ENCODE measurements at places on chromosomes 6 and 20.

DNA sequence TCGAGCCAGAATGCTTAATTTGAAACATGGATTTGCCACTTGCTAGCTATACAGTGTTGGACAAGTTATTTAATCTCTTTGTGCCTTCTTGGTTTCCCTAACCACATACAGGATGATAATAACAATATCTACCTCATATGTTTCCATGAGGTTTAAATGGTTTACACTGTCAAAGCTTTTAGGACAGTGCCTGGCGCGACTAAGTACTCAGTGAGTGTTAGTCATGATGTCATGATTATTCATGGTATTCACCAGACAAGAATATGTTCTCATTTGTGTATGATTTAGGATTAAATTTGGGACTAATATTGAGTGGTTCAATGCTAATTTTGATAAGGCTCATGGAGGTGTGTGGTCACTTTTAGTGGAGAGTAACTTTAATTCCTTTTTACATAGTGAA, 167.4 kb downstream of the EYA4 start:
- no peak for DNase-seq

DNA sequence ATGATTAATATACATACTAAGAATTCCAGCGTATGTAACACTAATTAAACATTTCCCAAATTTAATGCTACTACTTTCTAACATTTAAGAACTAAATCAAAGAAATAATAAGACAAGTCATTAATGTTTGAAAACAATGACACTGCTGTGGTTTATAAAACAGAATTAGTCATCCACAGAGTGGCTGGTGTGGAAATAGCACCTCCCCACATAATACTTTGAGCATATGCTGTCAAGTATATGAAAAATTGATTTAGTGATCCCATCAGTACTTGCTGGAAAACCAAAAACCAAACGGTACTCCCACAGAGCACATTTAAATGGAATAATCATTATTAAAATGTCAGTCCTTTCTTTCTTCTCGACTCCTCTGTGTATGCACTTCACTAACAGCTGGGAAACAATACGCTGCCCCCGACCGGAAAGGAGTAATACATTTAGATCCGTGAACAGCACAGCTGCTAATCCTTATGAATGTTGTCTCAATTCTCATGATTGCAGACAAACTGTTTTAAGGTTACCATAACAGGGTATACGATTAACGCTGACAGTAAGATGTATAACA, 78.4 kb downstream of the PREP start:
- DNase-seq = no peak

- DNase-seq = no peak
Observed at GRCh38 chr6:169789146-169789943, 37.9 kb downstream of the ERMARD start.

- no peak for DNase-seq
Observed at GRCh38 chr20:38036366-38036765, 2.8 kb downstream of the RPRD1B start.

DNA sequence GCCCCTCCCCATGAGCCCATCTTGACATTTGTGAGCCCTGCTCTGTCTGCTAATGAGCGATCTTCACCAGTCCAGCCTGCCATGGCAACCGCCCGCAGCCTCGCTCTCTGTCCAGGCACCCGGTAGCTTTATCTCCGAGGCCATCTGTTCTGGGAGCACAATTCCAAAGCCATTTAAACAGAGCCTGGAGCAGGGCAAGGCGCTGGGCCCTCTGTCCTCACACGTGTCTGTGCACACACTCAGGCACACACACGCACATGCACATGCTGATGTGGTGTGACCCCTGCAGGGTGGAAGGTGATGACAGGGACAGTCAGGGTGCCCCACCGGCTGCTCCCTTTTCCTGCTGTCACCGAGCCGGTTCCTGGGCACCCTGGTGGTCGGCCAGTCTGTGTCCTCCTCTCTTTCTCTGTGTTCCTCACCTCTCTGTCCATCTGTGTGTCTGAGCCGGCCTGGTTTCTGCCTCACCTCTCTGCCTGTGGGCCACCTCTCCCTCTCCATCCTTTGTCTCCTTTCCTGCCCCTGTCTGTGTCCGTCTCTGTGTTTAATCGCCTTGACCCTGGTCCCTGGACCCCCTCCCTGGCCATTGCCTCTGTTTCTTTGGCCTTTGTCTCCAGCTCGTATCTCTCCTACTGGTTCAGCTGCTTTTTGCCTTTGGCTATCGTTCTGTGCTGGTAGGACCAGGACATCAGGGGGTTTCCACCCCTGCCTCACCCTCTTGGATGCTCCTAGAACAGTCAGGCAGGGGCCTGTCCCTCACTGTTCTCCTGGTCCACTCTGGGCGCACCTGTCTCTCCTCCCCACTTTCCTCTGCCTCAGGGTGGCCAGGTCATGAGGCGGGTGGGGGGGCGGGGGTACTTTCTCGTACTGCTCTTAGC, 8.8 kb upstream of the MYT1 start:
- no peak for DNase-seq

DNA sequence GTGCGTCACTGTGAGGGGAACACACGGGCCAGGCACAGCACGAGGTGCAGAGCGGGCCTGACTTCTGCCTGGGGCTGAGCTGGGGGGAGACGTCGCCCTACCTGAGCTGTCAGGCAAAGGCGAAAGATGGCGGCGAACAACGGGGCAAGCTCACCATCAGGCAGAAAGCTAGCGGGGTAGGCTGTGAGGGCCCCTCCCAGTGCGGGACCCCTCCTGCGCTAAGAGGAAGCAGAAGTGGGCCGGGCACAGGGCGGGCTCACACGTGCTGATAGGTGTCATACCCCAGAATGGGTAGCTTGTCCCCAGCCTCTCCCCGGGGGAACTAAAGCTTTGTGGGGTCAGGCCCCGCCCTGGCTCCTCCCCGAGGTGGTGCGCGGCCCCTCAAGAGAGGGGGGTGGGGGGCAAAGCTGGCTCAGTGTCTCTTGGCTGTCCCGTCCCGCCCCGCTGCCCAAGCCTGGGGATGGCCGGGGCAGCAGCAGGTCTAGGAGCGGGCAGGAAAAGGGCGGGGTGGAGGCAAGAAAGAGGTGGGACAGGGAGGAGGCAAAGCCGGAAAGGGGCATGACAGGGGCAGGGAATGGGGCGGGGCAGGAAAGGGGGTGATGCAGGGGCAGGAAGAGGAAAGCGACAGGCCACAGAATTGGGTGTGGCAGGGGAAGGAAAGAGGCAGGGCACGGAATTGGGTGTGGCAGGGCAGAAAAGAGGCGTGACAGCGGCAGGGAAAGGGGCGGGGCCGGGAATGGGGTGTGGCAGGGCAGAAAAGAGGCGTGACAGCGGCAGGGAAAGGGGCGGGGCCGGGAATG, 14.7 kb downstream of the UCKL1 start:
- no peak for DNase-seq

DNA sequence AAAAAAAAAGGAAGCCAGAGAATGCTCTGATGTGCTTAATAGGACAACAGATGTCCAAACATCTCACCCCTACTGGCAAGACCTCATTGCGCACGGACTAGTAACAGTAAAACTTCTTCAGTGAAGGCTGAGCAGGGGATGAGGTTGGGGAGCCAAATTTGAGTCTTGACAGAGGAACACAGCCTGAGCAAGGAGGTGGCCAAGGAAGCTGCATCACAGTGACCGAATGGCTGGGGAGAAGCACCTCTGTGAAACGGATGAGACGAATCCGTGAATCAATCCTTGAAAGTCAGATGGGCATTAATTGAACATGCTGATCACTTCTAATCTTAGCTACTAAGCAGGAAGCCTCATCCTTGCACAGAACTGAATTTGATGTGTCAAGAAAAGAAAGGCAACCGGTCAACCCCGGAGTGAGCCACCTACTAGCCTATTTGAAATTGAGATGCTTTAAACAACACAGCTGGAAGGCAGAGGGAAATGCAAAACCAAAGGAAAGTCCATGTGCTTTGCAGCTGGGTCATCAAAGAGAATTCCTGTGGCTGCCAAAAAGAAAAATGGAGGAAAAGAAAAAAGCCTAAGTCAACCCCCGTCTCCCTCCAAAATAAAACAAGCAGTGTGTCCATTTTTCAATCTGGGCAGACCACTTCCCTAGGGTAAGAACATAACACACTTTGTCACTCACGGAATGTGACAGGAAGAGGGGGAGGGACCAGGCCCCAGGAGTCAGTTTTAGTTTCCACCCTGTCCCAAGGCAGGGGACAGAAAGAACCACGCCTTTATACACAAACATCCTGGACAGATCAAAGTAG, 29.5 kb downstream of the PXDC1 start:
- no peak for DNase-seq

DNA sequence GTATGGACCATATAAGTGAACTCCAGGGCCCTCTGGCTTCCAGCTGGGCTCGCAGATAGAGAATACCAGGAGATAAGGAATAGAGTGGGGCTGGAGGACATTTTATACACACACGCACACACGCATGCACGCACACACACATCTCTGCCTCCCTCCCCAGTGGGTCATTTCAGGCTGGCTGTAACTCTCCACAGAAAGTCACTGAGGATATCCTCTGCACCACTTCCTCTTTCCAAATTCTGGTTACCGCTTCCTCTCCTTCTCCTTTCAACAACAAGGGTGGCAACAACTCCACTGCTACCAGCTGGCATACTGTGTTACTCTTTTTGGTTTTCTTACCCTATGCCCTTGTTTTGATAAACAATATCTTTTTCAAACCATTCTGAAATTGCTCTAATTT, 280.2 kb downstream of the COL12A1 start:
- no peak for DNase-seq

DNA sequence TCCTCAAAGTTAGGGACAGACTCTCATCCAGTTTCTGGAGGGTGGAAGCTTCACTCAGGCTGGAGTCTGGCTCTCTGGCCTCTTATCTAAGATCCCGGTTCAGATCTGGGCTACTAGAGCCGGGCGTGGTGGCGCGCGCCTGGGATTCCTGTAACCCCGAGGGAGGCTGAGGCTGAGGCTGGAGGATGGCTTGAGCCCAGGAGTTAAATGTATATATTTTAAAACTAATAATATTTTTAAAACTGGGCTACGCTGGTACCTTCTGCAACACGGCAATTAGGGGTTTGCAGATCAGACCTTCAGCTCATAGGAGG, 710 bp upstream of the ZNF343 start:
- DNase-seq = no peak

DNA sequence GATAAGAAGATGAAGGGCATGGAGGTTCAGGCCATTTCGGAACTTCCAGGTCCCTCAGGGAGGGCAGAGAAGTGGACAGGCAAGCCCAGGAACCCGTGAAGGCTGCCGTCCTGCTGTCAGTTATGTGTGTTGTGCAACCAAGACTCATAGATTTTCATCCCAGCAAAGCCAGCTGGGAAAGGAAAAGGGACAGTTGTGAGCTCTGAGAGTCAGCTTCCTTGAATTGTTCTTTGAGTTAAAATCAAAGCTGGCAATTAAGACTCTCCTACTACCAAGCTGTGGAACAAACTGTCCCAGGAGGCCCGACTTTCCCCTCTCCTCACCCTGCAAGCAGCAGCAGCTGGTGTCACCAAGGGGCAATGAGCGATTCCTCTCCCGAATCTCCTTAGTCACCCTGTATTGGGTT, 46.3 kb upstream of the IYD start:
- DNase-seq = no peak

- DNase-seq = no peak
Observed at GRCh38 chr6:163137398-163137881, 277.1 kb upstream of the QKI start.

- DNase-seq = no peak
Observed at GRCh38 chr20:51854921-51855320, 52.6 kb upstream of the SALL4 start.

- DNase-seq = no peak
Observed at GRCh38 chr6:54865091-54865631, 18.6 kb downstream of the FAM83B start.

- DNase-seq = no peak
Observed at GRCh38 chr6:141598487-141598886, 534.2 kb upstream of the GJE1 start.
